Tibial artery (tissue), 4 donors: ENCODE measurements at places on chromosomes 2 and 18.

GRCh38 chr2:161586517-161587167 is 37.6 kb upstream of the SLC4A10 start:
- no peak overlapping the region for H3K4me3 ChIP-seq
- H3K36me3 ChIP-seq: no peaks in the 10 kb centered on the region
- DNase-seq: no peak
- H3K27ac ChIP-seq: no peak overlapping the region
- no peaks in the 10 kb centered on the region for H3K4me1 ChIP-seq
- no peaks in the 10 kb centered on the region for H3K27me3 ChIP-seq

- H3K4me3 ChIP-seq: no peak overlapping the region
- H3K36me3 ChIP-seq: peaks cover 53% of the 10 kb centered on the region
- H3K27me3 ChIP-seq: no peaks in the 10 kb centered on the region
- DNase-seq: no peak
Measured at GRCh38 chr2:127722807-127723206, 21.5 kb downstream of the SFT2D3 start.

DNA sequence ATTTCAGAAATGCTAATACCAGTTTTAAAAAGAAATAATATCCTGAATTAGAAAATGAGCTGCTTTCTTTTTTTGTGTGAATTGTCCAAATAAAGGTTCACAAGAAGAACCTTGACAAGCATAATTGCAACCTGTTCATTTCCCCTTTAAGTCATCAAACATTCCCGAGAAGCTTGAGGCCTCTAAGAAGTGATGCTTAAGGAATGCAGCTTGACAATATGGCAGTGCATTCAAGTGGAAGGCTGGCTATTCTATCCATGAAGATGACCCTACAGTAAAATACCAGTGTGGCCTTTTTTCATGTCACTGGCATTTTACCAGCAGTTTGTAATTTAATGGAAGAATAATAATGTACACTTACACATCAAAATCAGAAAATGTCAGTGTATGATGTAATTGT is 216.7 kb downstream of the CTNNA2 start:
- no peaks in the 10 kb centered on the region for H3K36me3 ChIP-seq
- DNase-seq: no peak
- H3K27me3 ChIP-seq: no peaks in the 10 kb centered on the region
- no peak overlapping the region for H3K27ac ChIP-seq
- H3K4me1 ChIP-seq: no peaks in the 10 kb centered on the region

GRCh38 chr2:88092773-88093172 is 25.1 kb downstream of the SMYD1 start:
- no peaks in the 10 kb centered on the region for H3K4me1 ChIP-seq
- no peak overlapping the region for H3K27ac ChIP-seq
- H3K4me3 ChIP-seq: no peak overlapping the region
- no peaks in the 10 kb centered on the region for H3K27me3 ChIP-seq
- H3K36me3 ChIP-seq: no peaks in the 10 kb centered on the region

DNA sequence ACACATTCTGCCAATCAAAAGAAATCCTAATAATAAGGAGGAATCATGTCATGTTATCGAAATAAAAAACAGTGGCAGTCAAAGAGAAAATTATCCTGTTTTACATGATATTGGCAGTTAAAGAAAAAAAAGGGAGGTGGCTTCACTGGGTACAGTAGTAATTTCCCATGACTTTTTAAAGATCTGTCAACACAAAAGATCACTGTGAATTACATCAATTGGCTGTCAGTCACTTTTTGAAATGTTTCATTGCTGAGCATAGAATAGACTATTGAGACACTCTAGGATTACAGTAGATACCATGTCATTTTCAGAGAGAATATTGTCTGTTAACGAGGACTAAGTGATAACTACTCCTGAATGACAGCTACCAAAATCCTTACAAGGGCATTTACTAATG is 335.7 kb upstream of the CYP26B1 start:
- no peaks in the 10 kb centered on the region for H3K27me3 ChIP-seq
- H3K4me3 ChIP-seq: no peak overlapping the region
- H3K36me3 ChIP-seq: peaks cover 15% of the 10 kb centered on the region

GRCh38 chr2:210913461-210913860 is 357.1 kb downstream of the CPS1 start:
- H3K36me3 ChIP-seq: no peaks in the 10 kb centered on the region
- H3K27ac ChIP-seq: no peak overlapping the region

- peaks cover 36% of the 10 kb centered on the region for H3K4me1 ChIP-seq
- peak within 1 kb of the TSS; percentile 63 for H3K4me3 ChIP-seq
- no peak for DNase-seq
- H3K27ac ChIP-seq: peak within 1 kb of the TSS; percentile 96
- H3K27me3 ChIP-seq: no peaks in the 10 kb centered on the region
- peaks cover 19% of the 10 kb centered on the region for H3K36me3 ChIP-seq
Measured at GRCh38 chr2:27086724-27087593, at the start of gene KHK. TSS of gene KHK (plus strand) at chr2:27086772. CDS start at chr2:27087260, 488 bp downstream.

GRCh38 chr2:215363461-215364156 is 51.8 kb downstream of the ATIC start:
- peaks cover 97% of the 10 kb centered on the region for H3K36me3 ChIP-seq
- DNase-seq: no peak
- H3K4me1 ChIP-seq: no peaks in the 10 kb centered on the region
- H3K27ac ChIP-seq: no peak overlapping the region

GRCh38 chr2:226466124-226466523 is 333.5 kb downstream of the IRS1 start:
- no peak overlapping the region for H3K4me3 ChIP-seq
- no peak overlapping the region for H3K27ac ChIP-seq
- no peaks in the 10 kb centered on the region for H3K4me1 ChIP-seq
- no peaks in the 10 kb centered on the region for H3K27me3 ChIP-seq
- DNase-seq: no peak

GRCh38 chr18:23146861-23147469 is 11.7 kb downstream of the CABLES1 start:
- no peak overlapping the region for H3K27ac ChIP-seq
- no peaks in the 10 kb centered on the region for H3K27me3 ChIP-seq
- H3K4me1 ChIP-seq: no peaks in the 10 kb centered on the region

GRCh38 chr2:27822049-27822448 is 50.5 kb downstream of the MRPL33 start:
- no peak for DNase-seq
- H3K4me3 ChIP-seq: no peak overlapping the region
- peak overlapping the region; percentile 65 for H3K27ac ChIP-seq
- H3K36me3 ChIP-seq: no peaks in the 10 kb centered on the region
- H3K27me3 ChIP-seq: no peaks in the 10 kb centered on the region
- H3K4me1 ChIP-seq: peaks cover 13% of the 10 kb centered on the region

DNA sequence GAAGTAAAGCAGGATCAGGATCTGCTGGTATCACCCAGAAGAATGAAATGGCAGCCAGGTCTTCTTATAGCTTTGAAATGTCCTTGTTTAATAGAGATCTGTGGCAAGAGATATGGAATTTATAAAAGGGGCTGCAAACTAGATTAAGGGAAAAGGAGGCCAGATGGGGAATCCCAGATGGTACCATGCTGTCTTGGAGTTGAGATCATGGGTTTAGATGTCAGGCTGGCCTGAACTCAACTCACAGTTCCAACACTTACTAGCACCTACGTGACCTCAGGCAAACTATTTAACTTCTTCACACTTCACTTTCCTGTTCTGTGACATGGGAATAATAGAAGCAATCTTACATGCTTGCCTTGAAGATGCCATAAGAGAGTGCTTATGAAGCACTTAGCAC is 188.2 kb downstream of the ALK start:
- H3K27ac ChIP-seq: no peak overlapping the region
- no peaks in the 10 kb centered on the region for H3K4me1 ChIP-seq
- no peaks in the 10 kb centered on the region for H3K36me3 ChIP-seq
- H3K4me3 ChIP-seq: no peak overlapping the region
- DNase-seq: no peak

DNA sequence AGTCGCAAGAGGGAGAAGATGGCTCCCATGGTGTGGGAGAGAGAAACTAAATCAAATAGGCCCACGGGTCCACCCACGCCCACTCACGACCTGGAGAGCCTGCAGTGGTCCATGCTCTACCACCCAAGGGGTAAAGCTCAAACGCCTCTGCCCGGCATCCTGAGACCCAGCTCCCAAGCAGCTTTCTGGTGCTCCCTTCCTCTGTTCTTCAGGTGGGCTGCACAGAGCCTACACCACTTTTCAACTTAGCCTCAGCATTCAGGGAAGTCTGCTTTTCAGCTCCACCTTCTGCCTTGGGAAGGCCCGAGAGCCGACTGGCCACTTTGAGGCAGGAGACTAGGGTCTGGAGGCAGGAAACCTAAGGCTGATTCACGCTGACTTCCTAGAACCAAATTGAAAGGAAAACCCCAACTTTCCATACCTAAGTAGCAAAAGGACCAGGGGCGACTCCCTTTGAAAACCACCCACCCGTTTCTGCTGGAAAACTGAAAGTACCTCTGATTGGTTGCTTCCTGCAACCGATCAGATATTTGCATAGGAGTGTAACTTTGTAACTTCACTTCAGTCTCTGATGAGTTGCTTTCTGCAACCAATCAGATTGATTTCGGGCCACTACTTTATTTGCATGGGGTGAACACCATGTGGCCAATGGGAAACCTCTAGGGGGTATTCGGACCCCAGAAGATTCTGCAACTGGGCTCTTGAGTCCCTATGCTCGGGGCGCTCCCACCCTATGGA is 26.8 kb upstream of the SPATA3 start:
- DNase-seq: no peak
- H3K27me3 ChIP-seq: no peaks in the 10 kb centered on the region
- H3K36me3 ChIP-seq: no peaks in the 10 kb centered on the region
- H3K27ac ChIP-seq: no peak overlapping the region
- no peak overlapping the region for H3K4me3 ChIP-seq

DNA sequence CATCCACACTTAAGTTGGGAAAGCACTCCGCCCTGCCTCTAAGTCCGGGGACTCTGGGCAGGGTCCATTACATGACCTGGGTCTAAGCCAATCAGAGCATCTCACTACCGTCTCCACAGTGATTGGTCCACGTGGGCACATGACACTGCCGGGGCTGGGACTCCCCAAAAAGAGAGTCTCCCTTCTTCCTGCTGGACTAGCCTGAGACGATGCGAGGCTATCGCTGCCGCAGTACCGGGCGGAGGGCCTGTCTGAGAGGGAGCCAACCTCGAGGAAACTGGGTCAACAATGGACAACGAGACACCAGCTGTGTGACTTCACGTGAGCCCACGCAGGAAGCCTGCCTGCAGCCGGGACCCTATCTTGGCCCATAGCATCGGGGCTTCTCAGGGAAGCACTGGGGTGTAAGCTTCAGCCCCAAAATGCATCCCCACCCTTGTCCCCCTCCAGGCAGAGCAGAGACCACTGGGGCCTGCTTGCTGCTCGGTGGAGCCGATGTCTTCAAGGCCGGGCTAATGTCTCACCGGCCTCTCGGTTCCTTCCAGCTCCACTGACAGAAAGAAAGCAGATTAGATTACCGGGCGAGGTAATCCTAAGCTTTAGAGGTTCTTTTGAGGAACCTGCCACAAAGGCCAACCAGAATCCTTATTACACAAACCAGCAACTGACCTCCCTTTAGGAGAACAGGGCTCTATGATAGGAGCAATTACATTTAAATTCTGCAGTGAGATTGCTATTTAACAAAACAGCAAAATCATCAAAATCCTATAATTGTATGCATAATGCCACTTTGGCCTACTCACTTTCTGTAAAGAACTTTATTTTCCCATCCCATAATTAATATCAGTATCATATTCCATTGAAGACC is 21.3 kb upstream of the COPS8 start:
- H3K27me3 ChIP-seq: no peaks in the 10 kb centered on the region
- no peak overlapping the region for H3K27ac ChIP-seq
- no peak for DNase-seq
- H3K36me3 ChIP-seq: no peaks in the 10 kb centered on the region
- H3K4me1 ChIP-seq: no peaks in the 10 kb centered on the region
- no peak overlapping the region for H3K4me3 ChIP-seq

GRCh38 chr18:6835345-6835744 is 105.8 kb downstream of the ARHGAP28 start:
- DNase-seq: no peak
- H3K27me3 ChIP-seq: no peaks in the 10 kb centered on the region
- no peaks in the 10 kb centered on the region for H3K4me1 ChIP-seq
- H3K27ac ChIP-seq: no peak overlapping the region

- H3K4me3 ChIP-seq: no peak overlapping the region
- no peaks in the 10 kb centered on the region for H3K4me1 ChIP-seq
- DNase-seq: no peak
- no peak overlapping the region for H3K27ac ChIP-seq
- H3K27me3 ChIP-seq: peaks cover 2% of the 10 kb centered on the region
Measured at GRCh38 chr2:118954297-118955060, 12.5 kb downstream of the MARCO start.

DNA sequence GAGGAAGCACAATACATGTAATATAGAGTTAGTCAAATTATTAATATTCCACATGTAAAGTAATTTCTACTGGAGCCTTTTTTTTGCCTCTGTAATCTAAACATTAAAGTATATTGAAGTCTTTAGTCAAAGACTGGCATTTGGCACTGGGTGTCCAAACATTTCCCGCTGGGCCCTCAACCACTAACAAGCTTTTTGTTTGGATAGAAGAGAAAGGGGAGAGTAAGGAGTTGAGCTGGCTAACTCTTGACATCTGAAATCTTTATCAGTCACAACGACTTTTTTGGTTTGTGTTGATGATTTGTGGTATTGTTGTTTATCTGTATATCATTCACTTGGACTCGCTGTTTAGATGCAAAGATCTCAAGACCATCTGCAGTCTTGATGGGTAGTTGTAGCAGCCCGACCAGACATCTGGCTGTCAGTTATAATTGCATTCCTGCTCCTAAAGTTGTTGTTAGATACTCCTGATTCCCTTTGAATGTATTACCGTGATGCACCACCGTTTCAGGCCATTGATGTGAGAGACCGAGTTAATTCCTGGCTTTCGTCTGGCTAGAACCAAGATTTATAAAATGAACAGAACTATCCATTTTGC is 379.6 kb downstream of the MTX2 start:
- no peak overlapping the region for H3K4me3 ChIP-seq
- peaks cover 4% of the 10 kb centered on the region for H3K4me1 ChIP-seq
- DNase-seq: no peak
- no peaks in the 10 kb centered on the region for H3K27me3 ChIP-seq
- H3K27ac ChIP-seq: no peak overlapping the region

DNA sequence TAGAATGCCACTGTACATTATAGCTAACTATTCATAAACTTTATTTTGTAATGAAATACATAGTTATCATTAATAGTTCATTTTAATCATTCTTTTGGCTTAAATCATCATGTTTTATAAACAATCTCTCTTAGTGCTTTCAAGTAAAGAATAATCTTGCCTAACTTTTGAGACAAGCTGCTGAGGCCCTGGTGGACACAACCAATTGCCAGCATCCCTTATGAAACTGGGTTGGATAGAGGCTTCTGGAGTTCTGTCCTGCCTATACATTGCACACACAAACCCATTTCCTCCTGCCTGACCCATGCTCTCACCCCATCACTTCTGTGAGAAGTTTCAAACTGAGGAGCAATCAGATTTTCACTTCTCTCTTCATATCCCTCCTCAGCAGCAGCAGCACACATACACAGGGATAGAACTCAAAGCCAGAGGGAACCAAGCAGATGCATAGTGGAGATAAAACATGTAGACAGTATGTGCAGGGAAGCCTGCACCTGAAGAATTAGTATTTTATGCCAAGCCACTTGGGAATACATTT is 450.0 kb upstream of the SLC14A2 start:
- no peaks in the 10 kb centered on the region for H3K27me3 ChIP-seq
- H3K27ac ChIP-seq: no peak overlapping the region
- no peak for DNase-seq
